ENCODE measurements at places on chromosomes 5 and 9. TPM values are rescaled to one million over a fixed set of nuclear protein-coding genes. Genes with fewer than 3 reads are reported as not detected.

HRH2 gene
- 0.46 TPM for polyA plus RNA-seq

SMIM33 gene
- polyA plus RNA-seq: not detected

CLTB gene
- 48.0 TPM for polyA plus RNA-seq

PCDHGA8 gene
- 0.21 TPM for polyA plus RNA-seq

BOD1 gene
- 15.0 TPM for polyA plus RNA-seq

IL12B gene
- 0.15 TPM for polyA plus RNA-seq

MBLAC2 gene
- polyA plus RNA-seq: 2.9 TPM

ZNF79 gene
- 3.3 TPM for polyA plus RNA-seq

LCN12 gene
- polyA plus RNA-seq: 1.5 TPM

MAMDC2 gene
- polyA plus RNA-seq: not detected

- DNase-seq: no peak
These were observed 180.1 kb upstream of the NREP start for GRCh38 chr5:111937094-111937493.

- DNase-seq: no peak
These were observed 193.8 kb upstream of the TRIM32 start for GRCh38 chr9:116493183-116493860.

DNA sequence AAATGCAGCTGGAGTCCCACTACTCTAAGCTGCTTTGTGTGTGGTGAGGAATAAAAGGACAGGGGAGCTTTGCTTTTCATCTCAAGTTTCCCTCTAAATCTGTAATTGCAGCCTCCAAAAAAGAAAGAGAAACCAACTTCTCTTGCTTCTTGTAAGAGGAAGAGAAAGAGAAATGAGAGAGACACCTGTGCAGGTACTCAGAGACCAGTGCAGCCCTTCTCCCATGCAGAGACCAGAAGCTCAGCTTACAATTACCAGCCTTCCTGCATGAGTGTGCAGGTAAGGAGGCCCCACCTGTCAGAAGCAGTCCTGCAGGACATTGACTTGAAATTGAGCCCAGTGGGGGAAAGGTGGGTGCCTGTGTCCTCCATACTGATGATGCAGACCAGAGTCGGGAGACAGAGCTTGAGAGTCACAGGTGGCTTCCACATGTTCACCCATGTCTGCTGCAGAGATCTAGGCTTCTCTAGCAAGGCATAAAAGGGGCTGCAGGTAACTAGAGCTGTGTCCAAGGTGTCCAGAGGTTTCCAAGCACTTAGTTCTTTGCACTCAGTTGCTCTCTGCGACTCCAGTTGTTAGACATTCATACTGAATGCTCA lies 15.3 kb upstream of the MED10 start:
- no peak for DNase-seq

- DNase-seq: no peak
These were observed 145.3 kb upstream of the RASEF start for GRCh38 chr9:83208065-83208850.

- no peak for DNase-seq
These were observed 139.1 kb downstream of the ELAVL2 start for GRCh38 chr9:23686896-23687295.

DNA sequence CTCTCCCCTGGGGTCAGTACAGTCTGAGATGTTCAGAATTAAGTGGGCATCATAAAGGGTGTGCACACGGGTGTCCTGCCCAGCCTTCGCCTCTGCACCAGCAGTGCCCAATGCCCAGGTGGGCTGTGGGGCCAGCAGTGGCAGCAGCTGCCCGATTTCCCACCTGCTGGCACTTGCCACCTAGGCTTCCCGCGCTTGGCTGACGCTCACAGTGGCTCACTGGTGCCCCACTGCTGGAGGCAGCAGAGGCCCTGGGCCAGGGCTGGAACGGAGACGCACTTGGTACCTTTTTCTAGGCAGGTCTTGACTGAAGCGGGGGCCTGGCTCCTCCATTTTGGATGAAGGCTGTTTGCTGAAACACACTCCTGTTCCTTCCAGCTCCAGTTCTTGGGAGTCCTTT lies 17.0 kb downstream of the MRNIP start:
- no peak for DNase-seq

GRCh38 chr9:72949918-72950325 lies 2.9 kb downstream of the ALDH1A1 start:
- DNase-seq: no peak

GRCh38 chr5:134957920-134958608 lies 9.6 kb upstream of the CATSPER3 start:
- DNase-seq: no peak

GRCh38 chr9:77896938-77897667 lies 134.5 kb downstream of the GNAQ start:
- DNase-seq: no peak

GRCh38 chr5:20833081-20833627 lies 845.2 kb upstream of the CDH18 start:
- DNase-seq: no peak

GRCh38 chr5:77167695-77168121 lies 42.8 kb upstream of the PDE8B start:
- no peak for DNase-seq

DNA sequence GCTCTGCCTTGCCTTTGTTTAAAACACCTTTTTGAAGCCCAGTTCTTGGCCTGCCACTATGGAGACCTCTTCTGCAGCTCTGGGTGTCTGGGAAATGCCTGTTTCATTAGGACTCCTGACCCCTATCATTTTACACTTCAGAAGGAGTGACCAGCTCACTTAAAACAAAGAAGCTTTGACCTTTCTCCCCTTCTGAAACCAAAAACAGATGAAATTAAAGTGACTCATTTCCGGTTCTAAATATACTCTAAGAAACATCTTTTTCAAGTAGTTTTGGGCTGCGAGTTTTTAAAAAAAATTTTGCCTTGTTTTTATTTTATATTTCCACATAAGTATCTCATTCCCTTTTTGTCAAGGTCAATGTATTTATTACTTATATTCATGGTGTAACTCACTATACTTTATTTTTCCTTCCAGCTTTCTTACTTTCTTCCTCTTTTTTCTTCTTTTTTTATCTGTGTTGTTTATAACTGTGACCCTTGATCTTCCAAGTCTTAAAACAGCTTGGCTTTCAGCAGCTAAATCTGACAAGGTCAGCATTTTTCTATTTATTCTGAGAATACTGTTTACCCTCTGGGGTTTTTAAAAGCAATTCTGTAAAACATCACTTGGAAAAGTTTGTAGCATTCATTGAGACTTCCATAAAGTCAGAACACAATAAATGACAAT lies 672.9 kb downstream of the NR2F1-AS1 start:
- no peak for DNase-seq

DNA sequence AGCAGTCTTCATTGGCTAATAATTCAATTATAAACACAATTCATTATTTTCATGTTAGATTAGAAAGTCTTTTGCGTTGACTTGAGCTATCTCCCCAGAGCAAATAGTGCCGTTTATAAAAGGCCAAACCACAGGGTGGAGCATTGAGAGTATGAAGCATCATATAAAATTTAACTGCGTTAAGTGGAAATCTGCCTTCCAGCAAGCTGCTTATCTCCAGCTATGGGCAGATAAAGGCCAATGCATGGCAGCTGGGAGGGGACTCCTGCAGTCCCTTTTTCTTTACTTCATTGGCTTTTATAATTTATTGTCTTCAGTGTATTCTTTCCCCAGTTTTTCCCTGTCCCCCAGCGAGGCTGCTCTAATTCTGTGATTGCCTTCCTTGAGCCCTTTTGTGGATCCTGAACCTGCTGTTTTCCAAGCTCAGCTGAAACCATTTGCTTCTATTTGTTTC lies 113.7 kb downstream of the TMEM232 start:
- no peak for DNase-seq

DNA sequence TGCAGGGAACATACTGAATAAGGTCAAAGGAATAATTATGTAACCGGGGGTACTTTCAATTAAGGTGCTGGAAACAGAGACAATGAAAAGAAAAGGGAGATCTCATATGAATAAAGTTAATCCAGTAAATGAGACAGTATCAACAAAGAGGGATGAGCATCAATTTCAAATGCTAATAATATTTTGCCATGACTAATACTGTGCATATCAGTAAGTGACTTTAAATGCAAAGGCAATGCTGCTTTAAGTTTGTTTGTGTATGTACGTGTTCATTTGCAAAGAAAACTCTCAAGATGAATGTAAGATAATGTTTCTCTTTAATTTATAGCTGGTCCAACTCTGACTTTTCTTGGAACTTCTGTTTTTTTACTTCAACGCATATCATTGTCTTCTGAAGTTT lies 139.9 kb downstream of the PDE4D start:
- no peak for DNase-seq

GRCh38 chr5:38979535-38979934 lies 94.7 kb downstream of the RICTOR start:
- no peak for DNase-seq

GRCh38 chr9:126147936-126148870 lies 178.4 kb upstream of the MVB12B start:
- no peak for DNase-seq

DNA sequence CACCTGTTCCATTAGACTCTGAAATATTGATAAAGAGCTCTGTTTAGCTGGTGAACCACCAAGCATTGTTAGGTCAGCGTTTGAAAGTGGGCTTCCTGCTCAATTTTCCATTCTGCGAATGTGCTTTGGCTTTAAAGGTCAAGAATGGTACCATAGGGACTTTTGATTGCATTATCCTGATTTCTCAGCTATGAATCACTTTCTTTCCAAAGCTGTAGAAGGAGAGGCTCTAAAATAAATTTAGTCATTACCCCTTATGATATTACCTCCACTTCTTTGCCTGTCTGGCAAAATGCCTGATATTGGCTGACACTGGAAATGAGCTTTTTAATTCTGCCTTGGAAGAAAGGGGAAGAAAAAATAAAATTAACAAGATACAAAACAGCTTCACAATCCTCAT lies 237.2 kb upstream of the CTNND2 start:
- no peak for DNase-seq

DNA sequence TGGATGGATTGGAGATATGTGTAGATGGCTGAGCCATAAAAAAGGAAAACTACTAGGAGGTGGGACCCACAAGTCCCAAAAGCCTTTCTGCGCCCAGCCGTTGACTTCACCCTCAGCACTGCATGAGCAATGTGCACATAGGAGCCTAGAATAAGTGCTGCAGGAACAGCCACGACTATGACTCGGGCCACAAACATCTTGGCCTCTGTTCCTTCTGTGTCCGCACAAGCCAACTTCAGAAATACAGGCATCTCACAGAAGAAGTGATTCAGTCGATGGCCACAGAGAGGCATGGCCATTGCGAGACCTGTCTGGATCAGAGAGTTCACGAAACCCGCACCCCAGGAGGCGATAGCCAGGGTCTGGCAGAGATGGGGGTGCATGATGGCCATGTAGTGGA lies 587 bp downstream of the OR2Y1 start:
- DNase-seq: no peak

DNA sequence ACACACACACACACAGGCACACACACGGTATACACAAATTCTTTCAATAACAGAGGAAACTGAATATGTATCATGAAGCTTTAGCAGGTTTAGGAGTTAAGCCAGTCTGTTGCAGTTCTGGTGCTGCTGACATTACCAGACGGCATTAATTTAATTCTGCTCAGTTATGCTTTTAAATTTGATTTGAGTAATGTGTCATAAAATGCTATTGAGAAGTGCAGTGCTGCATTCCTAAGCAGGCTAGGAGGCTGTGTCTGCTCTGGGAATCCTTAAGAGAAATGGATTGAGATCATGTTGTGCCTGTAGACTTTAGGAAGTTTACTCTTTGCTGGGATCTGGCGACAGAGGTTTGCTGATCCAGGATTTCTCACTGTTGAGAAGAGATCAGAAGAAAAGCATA lies 733.8 kb downstream of the BRINP1 start:
- no peak for DNase-seq

GRCh38 chr5:175365866-175366265 lies 78.1 kb downstream of the DRD1 start:
- DNase-seq: no peak

DNA sequence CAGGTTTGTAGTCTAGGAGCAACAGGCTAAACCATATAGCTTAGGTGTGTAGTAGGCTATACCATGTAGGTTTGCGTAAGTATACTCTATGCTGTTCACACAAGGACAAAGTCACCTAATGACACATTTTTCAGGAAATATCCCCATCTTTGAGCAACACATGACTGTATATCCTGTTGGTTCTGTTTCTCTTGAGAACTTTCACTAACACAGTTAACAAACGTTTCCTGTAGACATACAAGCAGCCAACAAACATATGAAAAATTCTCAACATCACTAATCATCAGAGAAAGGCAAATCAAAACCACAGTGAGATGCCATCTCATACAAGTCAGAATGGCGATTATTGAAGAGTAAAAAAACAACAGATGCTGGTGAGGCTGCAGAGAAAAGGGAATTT lies 68.2 kb downstream of the NR2F1-AS1 start:
- DNase-seq: no peak

DNA sequence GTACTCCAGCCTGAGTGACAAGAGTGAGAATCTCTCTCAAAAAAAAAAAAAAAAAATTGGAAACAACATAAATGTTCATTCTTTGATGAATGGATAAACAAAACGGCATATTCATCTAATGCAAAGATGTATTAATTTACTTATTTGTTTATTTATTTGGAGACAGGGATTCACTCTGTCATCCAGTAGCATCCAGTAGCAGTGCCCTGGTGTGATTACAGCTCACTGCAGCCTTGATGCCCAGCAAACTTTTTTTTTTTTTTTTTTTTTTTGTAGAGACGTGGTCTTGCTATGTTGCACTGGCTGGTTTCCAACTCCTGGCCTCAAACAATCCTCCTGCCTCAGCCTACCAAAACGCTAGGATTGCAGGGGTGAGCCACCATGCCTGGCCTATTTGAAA lies 24.4 kb downstream of the OR2V2 start:
- no peak for DNase-seq

DNA sequence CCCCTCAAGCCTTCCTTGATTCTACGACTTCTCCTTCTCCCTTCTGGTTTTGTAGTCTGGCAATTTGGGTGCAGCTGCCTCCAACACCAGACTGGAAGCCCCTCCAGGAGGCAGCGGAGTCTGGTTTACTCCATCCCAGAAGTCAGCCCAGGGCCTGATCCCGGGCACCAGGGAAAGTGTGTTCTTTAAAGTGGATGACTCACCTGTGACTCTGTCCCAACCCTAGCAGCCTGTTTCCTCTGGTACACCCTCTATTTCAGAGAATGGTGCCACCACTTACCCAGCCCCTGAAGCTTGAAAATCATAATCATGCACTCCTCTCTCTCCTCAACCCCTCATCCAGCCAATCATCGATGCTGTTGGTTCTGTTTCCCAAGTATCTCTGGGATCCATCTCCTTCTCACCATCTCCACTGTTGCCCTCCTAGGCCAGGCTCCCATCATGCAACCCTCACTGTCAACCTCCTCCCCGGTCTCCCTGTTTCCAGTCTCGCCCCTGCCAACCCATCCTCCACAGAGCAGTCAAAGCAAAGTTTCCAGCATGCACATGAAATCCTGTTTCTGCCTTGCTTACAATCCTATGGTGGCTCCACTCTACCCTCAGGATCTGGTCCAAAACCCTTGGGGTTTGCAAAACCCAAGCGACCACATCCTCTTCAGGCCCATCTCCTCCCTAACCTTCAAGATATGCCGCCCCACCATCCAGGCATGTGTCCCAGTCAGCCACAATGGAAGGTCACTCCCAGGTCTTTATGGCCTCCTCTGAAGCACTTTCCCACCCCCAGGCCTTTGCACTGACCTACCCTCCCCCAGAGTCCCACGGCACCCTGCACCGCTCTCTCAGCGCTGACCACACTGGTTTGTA lies 10.5 kb downstream of the LHX6 start:
- DNase-seq: no peak

Data from B cell (primary cell).